ENCODE measurements at places on chromosomes 7 and 10. TPM values are rescaled to one million over a fixed set of nuclear protein-coding genes. Genes with fewer than 3 reads are reported as not detected.

Gene SSC4D
- total RNA-seq, result 0.37 TPM

Gene SNX10
- 0.06 TPM for total RNA-seq

Gene LIPN
- total RNA-seq, result not detected

Gene HYAL4
- total RNA-seq, result not detected

Gene HOXA4
- total RNA-seq, result not detected

Gene ASIC3
- 0.37 TPM for total RNA-seq

Gene OR2A2
- not detected for total RNA-seq

Gene ANKRD2
- total RNA-seq, result not detected

Gene GLRX3
- total RNA-seq, result 89.7 TPM

Gene CYP3A7
- not detected for total RNA-seq

Gene LRRD1
- not detected for total RNA-seq

Gene ANKRD22
- 0.44 TPM for total RNA-seq

Gene PTN
- total RNA-seq, result 6.7 TPM

Gene ITIH5
- total RNA-seq, result 0.24 TPM

Gene INHBA
- 1.5 TPM for total RNA-seq

Gene C1GALT1
- 63.9 TPM for total RNA-seq

Gene SYT15B
- total RNA-seq, result not detected

Gene MYO1G
- total RNA-seq, result not detected

Gene ZFYVE27
- 11.2 TPM for total RNA-seq

Gene CALN1
- not detected for total RNA-seq

Gene UPP1
- 9.7 TPM for total RNA-seq

Gene RELN
- 0.12 TPM for total RNA-seq

Gene KCNMA1
- total RNA-seq, result 3.3 TPM

Gene SAMD9L
- total RNA-seq, result 6.5 TPM

Gene AGR2
- total RNA-seq, result not detected

Gene NEUROD6
- total RNA-seq, result not detected

Gene HOXA10
- not detected for total RNA-seq

Gene CAMK2B
- 0.44 TPM for total RNA-seq

Gene LRMDA
- total RNA-seq, result 1.2 TPM

Gene GJD4
- not detected for total RNA-seq

Gene EBF3
- total RNA-seq, result 22.8 TPM

Gene MACROH2A2
- 11.1 TPM for total RNA-seq

Gene FAM25G
- total RNA-seq, result not detected

Gene GIMAP8
- total RNA-seq, result 0.62 TPM

Gene RASA4
- total RNA-seq, result 7.1 TPM

Gene RBP3
- total RNA-seq, result not detected

Gene PRF1
- total RNA-seq, result not detected

Gene HKDC1
- not detected for total RNA-seq

Gene MCM10
- total RNA-seq, result 0.31 TPM

Gene CALML3
- not detected for total RNA-seq

Gene PPP1R17
- not detected for total RNA-seq

Gene CDK14
- total RNA-seq, result 23.0 TPM

Gene BTBD16
- not detected for total RNA-seq

Gene ASB10
- not detected for total RNA-seq
